ENCODE measurements at places on chromosomes 3 and 15. TPM values are rescaled to one million over a fixed set of nuclear protein-coding genes. Genes with fewer than 3 reads are reported as not detected.

The SENP8 gene
- 1.6 TPM for polyA plus RNA-seq

The FILIP1L gene
- 6.0 TPM for polyA plus RNA-seq

The THBS1 gene
- polyA plus RNA-seq, result 13.2 TPM

The CCK gene
- polyA plus RNA-seq, result not detected

The CACNA2D2 gene
- 0.60 TPM for polyA plus RNA-seq

The LTF gene
- not detected for polyA plus RNA-seq

The SCN11A gene
- 0.57 TPM for polyA plus RNA-seq

The ACAN gene
- polyA plus RNA-seq, result 0.17 TPM

The PLA2G4E gene
- polyA plus RNA-seq, result 0.13 TPM

The NR1I2 gene
- 50.6 TPM for polyA plus RNA-seq

The HTD2 gene
- polyA plus RNA-seq, result 7.0 TPM

The ZBTB47 gene
- 21.0 TPM for polyA plus RNA-seq

The GP5 gene
- polyA plus RNA-seq, result 0.69 TPM

All from sigmoid colon (tissue), 7 donors.